ENCODE measurements at places on chromosomes 7 and 10.

- DNase-seq, result no peak
Observed at GRCh38 chr7:46786221-46786954, 795.5 kb downstream of the TNS3 start.

- DNase-seq, result no peak
Observed at GRCh38 chr10:120987359-120987758, 136.2 kb downstream of the WDR11 start.

GRCh38 chr7:140719721-140720120, 23.2 kb downstream of the NDUFB2 start:
- no peak for DNase-seq

GRCh38 chr7:18278316-18278715, 217.2 kb upstream of the HDAC9 start:
- DNase-seq, result no peak

DNA sequence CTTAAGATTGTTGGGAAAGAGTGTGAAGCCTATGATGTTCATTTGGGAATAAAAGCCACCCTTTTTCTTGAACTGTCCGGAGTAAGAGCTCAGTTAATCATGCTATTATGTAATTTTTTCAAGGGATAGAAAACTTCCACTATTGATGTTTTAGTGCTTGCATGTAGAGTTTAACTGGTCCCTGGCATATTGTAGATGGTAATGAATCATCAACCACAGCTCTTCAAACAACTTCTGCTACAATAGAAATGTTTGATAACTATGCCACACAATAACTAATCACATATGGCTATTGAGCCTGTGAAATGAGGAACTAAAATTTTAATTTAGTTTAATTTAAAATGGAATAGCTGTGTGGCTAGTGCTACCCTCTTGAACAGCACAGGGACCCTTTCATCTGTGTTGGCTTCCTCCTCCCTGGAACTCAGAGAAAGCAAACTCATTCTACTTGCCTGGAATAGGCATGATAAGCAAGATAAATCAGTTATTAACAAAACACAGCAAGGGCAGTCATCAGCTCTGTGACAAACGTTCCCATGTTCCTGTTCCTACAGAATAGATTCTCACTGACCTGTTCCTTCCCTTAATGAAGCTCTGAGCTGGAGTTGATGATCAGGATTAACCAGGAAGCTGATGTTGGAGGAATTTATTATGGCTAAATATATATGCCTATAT, 4.9 kb upstream of the SRI start:
- DNase-seq, result no peak

DNA sequence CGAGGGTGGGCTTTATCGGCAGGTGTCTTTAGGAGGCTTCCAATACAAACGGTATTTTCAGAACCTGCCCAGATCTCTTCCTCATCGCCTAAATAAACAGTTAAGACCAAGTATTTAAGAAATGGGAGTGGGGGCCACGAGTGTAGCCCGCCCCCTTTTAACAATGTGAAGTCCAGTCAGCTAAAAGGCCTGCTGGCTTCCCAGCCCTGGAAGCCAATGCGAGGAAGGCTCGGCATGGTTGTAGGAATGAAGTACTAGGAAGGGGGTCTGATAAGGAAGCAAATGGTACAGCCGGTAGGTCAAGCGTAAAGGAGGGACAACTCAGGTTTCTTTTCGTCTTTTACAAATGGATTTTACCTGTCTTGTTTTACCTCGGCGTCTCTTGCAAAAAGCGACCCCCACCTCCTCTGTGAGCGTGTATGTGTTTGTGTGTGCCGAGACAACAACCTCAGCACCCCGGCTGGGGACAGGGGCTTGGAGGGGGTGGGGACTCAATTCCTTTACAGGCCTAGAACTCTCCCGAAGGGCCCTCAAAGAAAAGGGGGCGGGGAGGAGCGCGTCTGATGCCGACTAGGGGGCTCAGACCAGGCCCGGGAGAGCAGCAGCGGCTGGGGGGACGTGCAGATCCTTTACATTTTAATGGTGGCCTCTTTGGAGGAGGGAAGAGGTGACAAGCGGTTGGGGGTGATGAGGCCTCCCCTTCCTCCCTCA, 147.6 kb downstream of the GPR85 start:
- no peak for DNase-seq

DNA sequence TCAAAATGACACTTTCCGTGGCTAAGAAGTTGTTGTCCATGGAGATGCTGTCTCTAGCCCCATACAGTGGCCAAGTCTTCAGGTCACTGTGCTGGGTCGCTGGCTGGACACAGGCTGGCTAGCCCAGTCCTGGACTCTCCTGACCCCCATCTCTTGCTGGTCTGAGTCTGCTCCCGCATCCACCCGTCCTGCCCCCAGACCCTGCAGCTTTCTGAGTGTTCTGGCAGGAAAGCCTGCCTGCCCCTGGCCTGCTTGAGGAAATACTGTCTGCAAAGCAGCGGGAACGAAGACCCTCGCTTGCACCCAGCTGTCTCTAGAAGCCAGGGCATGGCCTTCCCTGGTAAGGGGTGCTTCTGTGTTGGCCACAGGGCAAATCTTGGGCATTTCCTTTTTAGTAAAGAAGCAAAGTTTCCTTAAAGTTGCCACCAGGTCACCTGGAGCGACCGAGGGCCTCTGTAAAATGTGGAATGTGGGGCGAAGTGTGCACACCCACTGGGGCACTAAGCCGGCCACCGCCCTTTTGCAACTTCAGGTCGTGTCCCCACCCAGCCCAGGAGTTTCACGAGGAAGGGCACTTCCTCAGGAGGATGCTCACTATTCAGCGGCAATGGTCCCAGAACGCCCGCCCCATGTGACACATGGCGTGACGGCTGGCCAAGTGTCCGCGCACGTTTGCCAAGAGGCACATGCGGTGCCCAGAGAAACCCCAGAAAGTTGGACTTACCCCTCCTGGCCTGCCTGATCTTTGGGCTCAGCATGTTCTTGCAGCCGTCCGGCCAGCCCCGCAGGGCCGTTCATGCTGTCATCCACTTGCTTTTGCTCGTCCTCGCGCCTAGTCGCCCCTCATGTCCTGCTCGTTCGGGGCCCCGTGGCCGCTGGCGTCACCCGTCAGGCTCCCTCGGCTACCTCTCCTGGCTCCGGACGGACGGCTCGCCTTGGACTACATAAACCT, 558 bp downstream of the ARHGAP22 start:
- no peak for DNase-seq

DNA sequence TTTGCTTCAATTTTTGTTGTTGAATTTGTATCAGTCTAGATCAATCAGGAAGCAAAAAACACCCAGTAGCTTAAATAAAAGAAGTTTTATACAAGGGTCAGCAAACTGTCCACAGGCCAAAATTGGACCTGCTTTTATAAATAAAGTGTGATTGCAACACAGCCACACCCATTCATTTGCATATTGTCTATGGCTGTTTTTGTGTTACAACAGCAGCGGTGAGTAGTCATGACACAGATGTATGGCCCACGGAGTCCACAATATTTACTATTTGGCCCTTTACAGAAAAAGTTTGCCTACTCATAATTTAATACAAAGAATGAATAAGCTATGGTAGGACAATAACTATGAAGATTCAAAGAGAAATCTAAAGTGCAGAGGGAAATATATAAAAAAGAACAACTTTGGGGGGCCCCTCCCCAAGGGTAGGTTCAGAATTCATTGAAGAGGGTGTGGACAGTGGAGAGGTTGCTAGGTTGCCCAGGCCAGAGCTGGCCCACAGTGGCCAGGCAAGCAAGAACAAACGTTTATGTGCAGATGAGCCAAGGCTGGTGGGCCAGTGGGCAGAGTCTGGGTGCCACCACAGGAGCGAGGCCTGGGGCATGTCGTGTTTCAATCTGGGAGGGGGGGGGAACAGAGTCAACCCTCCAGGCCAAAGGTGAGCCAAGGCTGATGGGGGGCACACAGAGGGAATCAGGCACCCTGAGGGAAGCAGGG, 47.0 kb upstream of the AMPH start:
- no peak for DNase-seq

GRCh38 chr7:92945840-92946239, 109.5 kb upstream of the CDK6 start:
- no peak for DNase-seq

DNA sequence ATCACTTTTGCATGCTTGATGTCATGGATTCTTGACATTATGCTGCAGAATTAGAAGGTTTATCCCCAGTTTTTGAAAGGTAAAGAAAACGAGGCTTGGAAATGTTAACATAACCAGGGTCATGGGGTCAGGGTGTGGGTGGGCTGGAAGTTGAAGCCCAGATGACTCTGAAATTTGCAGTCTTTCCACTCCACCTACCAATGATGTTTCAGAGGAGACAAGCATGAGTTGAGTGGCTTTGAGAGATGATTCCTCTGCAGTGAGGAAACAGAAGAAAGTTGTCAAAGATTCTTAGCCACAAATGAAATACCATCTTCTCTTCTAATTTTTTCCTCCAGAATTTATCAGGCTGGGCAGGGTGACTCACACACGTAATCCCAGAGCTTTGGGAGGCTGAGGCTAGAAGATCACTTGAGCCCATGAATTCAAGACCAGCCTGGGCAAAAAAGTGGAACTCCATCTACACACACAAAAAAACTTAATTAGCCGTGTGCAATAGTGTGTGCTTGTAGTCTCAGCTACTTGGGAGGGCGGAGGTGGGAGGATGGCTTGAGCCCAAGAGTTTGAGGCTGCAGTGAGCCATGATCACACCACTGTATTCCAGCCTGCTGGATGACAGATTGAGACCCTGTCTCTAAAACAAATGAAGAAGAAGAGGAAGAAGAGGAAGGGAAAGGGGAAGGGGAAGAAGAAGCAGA, 239.1 kb upstream of the AUTS2 start:
- DNase-seq, result no peak

- DNase-seq, result no peak
Observed at GRCh38 chr10:10222304-10222841, 795.3 kb upstream of the CELF2 start.

- no peak for DNase-seq
Observed at GRCh38 chr10:91713461-91714072, 80.7 kb upstream of the PPP1R3C start.

DNA sequence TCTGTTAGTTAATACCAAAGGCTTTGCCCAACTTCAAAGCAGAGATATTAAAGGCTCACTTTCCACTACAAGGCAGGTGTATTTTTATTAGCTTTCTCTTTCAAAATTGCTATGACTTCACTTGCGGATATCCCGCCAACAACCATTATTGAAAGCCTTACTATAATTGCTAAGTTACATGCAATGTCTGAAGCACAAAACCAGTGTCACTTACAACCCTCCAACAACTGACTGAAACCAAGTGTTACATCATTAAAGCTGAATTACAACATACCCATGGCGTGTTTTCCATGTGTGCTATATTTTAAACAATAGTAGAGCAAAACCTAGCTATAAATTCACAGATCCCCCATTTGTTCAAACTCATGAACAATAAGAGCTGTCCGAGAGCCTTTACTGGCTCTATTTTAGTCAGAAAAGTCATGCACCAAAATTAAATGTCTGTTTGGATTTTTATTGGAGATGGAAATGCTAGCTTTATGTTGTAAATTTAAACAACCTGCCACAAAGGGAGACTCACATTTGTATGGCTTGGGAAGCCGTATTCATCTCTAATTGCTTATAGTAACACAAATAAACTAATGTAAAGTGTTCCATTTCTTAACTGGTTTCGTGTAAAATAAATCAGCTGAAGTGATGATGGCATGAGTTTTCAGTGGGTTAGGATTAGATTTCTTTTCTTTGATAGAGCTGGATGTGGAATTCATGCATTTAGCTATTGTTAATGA, 227.1 kb downstream of the AGMO start:
- no peak for DNase-seq
